ENCODE measurements at places on chromosomes 4 and X.
A peak's percentile ranks its signal among the peaks of the same experiment; 100 is the strongest.

DNA sequence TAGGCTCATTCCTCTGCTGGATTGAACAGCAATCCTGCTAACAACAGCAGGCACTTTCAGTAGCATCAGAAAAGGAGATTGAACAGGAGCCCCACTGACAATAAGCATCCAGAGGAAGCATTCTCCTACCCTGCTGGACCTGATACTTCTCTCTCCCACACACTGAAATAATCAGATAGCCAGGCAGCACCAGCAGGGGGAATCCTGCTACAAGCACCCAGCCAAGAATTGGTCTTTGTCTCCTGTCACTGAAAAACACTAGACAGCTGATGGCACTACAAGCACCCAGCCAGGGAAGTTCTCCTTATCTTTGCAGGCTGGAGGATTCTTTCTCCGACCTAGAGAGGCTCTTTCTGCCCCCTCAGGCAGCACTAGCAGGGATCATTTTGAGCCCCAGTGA, 444.3 kb upstream of the GRIA3 start:
- DNase-seq: no peak

DNA sequence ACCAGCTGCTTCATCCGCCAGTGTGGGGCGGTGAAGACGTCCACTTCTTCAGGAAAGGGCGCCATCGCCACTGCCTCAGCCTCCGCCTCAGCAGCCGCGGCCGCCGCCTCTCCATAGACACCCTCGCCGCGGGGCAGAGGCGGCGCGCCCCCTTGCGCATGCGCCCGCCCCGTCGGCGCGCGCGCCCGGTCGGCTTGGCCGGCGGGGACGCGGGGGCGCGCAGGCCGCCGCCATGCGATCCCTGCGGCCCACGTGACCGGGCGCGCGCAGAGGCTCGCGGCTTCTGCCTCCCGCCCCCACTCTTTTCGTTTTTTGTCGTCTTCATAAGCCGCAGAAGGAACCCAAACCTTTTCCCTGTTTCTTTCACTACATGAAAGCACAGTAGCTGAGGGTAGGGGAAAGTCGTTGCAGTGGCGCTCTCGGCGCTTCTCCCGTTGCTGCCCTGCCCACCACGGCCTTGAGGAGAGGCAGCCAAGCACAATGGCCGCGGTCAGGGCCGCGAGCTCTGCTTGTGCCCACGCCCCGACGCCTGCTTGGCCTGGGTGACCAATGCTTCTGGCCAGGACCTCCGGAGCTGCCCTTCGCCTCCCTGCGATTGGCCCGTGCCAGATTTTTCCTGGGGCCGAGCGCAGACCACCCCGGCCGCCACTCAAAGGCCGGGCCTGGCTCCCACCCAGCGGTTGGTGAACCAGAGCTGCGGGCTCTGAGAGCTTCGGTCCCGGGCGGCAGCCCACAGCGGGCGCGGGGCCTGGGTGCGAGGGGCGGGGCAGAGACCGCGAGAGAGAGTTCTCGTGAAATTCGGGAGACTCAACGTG, at the start of gene FBXL5:
Gene FBXL5 (minus strand): TSS at position 135 of the 815 bp plus-strand sequence. CDS start 70 bp downstream, at position 65.
- DNase-seq: peak; percentile 68

GRCh38 chr4:101345271-101345595, 2.1 kb downstream of the PPP3CA start:
- DNase-seq: no peak

DNA sequence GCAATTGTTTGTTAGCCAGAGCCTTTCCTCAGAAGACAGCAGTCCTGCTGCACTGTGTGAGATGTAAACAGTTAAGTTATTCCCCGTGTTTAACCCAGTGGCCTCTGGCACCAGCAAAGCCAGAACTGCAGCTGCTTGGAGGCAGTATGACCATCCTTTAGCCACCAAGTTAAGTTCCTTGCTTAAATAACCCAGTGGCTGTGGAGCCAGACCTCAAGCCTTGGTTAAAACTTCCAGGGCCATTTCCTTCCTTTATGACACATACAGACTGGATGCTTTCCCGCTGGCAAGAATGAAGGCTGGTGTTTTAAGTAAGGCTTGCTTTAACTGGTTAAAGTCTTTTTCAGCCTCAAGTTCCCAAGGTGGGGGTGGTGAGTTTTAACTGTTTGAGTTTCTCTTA, 379.8 kb downstream of the DCAF12L2 start:
- DNase-seq: no peak

DNA sequence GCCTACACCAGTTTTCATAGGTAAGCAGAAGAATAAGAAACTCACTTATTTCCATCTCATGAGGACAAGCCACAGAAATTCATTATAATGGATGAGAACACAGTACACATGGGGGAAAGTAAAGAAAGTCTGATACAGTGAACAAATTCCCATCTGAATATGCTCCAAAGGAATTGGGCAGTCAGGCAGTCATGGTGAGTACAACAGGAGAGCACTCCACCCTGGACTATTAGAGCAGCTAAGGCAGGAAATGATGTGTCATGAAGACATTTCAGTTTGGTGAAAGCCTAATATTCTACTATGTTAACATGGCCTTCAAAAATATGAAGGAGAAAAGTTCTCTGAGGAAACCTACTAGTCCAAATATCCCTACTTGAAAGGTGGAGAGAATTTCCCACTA, 92.0 kb upstream of the PRDX4 start:
- DNase-seq: no peak

DNA sequence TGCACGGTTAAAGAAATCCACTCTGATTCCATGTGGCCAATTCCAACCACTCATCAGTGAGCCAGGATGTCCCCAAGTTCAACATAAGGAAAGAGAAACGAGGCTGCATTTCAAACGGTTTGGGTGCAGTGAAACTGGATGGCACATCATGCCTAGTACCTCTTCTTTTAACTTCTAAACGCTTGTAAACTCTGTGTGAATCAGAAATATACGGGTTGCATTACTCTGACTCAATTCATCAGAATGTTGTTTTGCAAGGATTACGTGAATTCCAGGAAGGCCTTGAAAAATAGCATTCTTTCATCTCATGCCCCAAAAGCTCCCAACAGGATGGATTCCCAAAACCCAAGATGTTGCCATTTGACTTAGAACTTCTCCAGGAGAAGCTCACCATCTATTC, 270.4 kb downstream of the LDB2 start:
- no peak for DNase-seq

DNA sequence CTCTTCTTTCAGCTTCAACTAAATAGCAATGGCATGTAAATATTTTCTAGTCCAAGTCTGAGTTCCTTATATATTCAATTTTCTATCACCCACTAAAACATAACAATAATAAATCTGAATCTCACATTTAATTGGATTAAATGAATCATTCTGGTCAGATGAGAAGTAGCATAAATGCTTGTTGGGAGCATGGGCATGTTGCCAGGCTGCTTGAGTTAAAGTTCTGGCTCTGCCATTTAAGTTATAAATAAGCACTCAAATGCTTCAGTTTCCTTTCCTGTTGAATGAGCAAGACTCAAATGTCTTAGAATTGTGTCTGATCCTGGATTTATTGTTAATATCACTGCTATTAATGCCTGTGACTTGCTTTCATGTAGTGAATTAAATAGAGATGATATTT, 496.3 kb downstream of the STPG2 start:
- DNase-seq: no peak

GRCh38 chrX:18917831-18918230, 66.1 kb downstream of the PHKA2 start:
- DNase-seq: no peak

- no peak for DNase-seq
Measured at GRCh38 chr4:140799686-140800225, 43.6 kb upstream of the TBC1D9 start.

- no peak for DNase-seq
Measured at GRCh38 chrX:102712216-102712966, at the start of gene GPRASP2. Gene GPRASP2, plus strand, starts transcription at chrX:102712448. Its CDS starts 2,422 bp downstream, at chrX:102714870.

DNA sequence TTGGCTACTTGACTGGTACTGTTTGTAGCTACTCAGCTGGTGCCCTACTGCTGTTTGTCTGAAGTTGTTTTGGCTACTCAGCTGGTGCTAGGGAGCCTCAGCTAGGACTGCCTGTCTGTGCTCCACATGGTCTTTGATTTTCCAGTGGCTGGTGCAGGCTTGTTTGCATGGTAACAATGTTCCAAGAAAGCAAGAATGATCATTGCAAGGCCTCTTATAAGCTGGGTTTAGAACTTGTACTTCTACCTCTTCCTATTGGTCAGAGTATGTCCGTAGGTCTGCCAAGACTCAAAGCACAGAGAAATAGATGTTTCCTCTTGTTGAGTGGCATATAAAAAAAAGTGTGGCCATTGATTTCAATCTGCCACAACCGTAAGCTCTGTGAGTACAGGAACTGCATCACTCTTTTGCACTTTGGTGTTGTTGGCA, 17.6 kb downstream of the NFKB1 start:
- no peak for DNase-seq

DNA sequence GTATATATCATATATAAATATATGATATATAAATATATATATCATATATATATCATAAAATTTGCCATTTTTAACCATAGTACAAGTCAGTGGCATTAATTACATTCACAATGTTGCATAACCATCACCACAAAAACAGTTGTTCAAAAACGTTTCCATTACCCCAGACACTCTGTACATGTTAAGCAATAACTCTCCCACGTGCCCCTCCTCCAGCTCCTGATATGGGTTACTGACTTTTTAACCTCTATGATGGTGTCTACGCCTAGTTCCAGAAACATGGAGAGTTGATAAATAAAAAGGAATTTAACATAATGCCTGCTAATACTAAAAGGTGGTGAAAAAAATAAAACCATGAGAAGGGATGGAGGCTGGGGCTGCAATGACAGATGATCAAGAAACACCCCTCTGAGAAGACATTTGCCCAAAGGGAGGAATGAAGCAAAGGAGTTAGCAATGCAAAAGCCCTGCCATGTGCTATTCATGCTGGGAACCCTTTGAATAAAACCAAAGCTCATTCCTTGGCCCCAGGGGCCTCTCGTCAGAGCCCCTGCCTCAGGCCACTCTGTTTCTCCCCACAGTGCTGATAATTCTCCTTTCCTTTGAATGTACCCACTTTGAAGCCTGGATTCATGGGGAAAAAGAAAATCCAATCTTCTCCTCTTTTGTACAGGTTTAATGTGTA, 144.3 kb downstream of the NWD2 start:
- no peak for DNase-seq

- DNase-seq: no peak
Measured at GRCh38 chr4:82704156-82704555, 94.4 kb downstream of the SCD5 start.

- DNase-seq: no peak
Measured at GRCh38 chr4:109701566-109702410, 1.5 kb downstream of the CASP6 start.

DNA sequence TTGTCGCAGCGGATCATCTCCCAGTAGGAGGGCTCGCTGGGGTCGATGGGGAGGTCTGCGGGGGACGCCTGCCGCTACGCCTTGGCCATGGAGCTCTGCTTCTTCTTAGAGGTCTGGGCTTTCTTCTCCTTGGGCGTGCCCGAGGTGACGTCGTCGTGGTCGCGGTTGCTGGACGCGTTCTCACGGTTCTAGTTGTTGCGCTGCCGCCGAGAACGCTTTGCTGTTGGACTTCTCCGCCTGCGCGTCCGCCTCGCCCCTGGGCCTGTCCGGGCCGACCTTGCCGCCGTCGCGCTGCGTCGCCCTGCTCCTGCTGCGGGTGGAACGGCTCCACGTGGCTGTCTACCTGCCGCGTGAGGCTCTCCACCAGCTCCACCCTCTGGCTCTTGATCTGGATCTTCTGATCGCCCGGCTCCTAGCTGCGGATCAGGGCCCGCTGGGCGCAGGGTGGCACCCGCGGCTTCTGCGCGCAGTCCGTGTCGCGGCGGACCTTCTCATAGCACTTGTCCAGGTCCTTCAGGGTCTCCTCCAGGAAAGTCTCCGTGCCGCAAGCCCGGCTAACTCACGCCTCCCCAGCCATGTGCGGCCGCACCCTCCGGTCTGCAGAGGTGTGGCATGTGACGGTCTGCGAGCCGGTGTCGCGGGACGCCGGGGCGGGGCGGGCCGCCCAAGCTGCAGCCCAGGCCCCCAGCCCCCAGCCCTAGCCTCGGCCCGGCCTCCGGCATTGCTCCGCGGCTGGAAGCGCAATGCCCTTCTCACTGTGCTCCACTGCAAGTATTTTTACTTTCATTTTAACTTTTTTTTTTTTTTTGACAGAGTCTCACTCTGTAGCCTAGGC, 40.5 kb upstream of the OGT start:
- no peak for DNase-seq

DNA sequence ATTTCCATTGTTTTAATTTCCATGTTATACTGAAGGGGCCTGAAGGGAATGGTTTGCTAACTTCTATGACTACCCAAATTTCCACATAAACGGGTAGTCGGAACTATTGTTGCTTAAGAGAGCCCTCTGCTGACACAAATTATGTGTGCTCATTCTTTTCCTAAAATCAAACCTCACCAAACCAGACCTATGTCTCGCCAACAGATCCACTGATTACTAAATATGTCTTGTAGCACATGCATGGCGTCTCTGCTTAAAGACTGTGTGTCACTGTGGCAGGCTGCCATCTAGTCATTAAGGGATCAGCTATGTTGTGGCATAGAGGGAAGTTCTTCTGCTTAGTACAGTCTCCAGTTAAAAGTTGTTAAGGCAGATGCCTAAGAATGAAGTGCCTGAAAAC, 25.1 kb downstream of the PIR start:
- no peak for DNase-seq

GRCh38 chr4:41865306-41865980, 69.8 kb upstream of the TMEM33 start:
- no peak for DNase-seq

DNA sequence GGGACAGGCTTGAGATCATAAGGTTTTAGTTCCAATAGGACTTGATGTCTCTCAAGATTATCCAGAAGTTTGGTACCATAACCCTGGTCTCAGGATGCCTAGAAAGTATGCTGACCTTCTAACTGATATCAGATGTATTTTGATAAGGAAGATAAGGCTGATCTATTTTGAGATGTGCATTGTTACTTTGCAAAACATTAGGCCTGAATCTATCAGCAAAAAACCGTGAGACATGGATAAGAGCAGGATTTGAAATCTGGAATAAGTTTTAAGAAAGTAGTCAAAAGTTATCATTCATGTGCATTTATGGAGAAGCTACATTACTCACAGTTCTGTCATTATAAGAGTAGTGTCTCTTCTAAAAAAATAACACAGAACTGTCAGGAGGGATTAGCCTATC, 467.1 kb upstream of the HS3ST1 start:
- DNase-seq: no peak

DNA sequence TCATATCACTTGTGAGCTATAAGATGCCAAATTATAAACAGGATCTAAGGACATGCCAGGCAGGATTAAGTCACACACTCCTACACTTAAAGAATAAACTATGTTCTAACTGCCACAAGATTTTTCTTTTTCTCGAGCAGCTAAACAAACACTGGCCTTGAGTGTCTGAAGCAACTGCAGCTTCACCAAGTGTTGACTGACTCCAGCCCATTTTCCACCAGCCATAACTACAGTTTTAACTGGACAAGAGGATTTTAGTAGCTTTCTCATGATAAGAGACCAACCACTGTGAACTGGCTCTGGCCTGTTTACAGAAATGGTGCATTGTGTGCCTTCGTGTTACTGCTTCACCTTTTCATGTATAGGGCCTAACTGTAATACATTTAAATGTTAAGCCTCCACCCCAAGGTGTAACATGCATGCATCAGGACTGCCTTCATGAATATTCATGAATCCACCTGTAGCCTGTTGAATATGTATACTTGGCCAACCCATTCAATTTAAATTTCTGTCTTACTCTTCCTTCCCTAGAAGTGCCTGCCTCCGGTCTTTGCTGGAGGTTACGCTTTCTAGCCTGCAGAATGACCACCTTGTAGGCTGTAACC, 10.8 kb downstream of the UCP1 start:
- no peak for DNase-seq

All from activated CD4-positive, CD25-positive, alpha-beta regulatory T cell treated with anti-CD3 and anti-CD28 coated beads, Interleukin-2, amount 50 U/mL, for 16 hours (primary cell).